ENCODE measurements at places on chromosomes 16 and 17.
A peak's percentile ranks its signal among the peaks of the same experiment; 100 is the strongest.

- no peak for DNase-seq
Observed at GRCh38 chr17:41992576-41992975, 24.7 kb downstream of the DNAJC7 start.

GRCh38 chr17:79052131-79052530, 22.5 kb upstream of the ENGASE start:
- no peak for DNase-seq

- peak; percentile 97 for DNase-seq
Observed at GRCh38 chr17:5715478-5715877, 131.2 kb upstream of the NLRP1 start.

DNA sequence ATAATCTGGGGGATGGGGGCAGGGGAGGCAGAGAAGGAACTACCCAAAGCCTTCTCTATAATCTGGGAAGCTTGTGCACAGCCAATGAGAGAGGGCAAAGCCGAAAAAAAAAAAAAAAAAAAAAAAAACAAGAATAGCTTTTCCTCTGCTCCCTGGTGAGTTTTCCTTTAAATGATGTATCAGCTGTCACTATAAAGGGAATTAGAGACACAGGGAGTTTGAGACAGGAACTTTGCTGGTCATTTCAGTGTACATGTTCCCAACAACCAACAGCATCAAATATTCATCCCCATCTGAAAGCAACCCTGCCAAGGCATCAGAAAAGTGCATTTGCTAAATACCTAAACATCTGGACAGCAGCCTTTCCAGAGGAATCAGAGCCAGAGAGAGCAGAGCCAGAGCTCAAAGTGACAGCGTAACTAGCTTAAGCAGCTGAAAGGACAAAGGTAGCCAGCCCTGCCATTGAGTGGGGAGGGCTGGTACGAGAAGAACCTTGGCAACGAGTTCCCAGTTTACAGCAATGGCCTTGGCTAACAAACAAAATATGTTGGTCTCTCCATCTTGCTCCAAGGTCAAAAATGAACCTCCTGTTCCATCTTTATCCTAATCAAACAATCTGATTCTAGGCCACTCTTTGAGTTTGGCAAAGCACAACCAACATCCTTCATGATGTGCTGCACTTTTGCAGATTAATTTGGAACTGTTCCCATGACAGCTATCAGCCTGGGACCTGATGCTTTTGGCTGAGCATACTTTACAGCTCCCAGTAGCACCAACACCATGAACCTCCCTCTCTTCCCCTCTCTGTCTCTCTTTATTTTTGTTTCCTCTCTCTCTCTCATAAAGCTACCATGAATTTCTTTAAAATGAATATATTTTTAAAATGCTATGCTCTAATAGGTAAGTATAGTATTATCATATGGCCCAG, 143.7 kb upstream of the GNAO1 start:
- DNase-seq: no peak

DNA sequence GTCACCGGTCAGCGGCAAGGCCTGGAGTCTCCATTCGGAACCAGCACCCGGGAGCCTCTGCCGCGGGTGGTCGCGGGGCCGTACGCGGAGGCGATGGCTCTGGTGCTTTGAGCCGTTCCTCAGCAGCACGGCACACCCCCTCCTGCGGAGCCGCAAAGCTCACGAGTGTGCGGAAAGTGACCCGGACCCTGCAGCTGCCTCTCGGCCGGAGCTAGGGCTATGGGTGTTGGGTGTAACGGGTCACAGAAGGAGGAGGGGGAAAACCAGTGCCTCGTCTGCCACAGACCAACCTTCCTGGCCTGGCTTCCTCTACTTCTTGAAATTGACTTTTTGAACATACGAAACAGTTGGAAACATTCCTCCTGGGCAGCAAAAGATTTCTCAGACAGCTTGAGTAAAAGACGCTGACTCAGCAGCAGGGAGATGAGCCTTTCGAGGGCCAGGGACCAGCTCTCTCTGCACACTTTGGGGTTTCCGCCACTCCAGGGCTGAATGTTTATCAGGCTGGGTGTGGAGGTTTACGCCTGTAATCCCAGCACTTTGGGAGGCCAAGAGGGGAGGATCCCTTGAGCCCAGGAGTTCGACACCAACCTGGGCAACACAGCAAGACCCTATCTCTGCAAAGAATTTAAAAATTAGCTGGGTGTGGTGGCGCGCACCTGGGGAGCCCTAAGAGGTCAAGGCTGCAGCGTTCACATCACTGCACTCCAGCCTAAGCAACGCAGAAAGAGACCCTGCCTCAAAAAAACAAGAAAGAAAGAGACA, 26.4 kb upstream of the PITPNA start:
- no peak for DNase-seq

DNA sequence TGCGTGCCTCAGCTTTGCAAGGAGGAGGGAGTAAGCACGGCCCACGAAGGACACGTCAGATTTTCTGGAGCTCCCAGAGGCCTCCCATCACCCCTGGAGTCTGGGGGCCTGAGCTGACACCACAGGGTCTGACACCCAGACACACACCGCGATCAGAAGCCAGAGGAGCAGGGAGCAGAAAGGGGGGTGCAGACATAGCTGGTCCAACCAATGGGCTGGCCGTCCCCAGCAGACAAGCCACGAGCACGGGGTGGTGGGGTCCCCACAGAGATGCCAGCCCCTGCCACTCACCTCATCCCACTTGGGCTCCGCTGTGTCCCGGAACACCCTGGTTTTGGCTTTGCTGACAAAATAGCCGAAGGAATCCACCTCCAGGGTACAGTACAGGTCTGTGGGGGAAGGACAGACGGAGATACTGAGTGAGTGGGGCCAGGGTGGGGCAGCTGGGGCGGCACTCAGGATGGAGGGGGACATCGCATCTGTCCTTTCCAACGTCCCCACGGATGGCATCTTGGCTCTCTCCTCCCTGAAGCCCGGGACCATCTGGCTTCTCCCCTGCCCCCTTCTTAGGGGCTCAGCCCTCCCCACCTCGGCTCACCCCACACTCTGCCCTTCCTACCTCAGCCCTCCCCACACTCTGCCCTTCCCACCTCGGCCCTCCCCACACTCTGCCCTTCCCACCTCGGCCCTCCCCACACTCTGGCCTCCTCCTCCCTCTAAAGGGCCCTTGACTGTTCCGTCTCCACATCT, 53.5 kb downstream of the TIMM22 start:
- no peak for DNase-seq

DNA sequence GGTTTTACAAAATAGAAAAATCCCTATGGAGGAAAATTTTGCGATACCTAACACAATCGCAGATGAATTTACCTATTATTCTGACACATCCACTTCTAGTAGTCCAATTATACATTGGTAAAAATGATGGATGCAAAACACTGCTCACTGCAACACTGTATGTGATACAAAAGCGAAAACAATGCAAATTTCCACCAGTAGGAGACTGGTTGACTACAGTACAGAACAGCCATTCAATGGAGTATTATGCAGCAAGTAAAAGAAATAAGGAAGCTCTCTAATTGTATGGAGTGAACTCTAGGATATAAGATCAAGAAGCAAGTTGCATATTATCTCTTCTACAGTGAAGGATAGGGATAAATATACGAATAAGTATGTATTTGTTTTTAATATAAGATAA, 48.5 kb downstream of the SETD6 start:
- DNase-seq: no peak
